ENCODE measurements at places on chromosomes 4 and X.

GRCh38 chrX:18252644-18253359, 32.1 kb upstream of the BEND2 start:
- DNase-seq = no peak

- DNase-seq = no peak
Measured at GRCh38 chr4:76960014-76960413, 10.5 kb downstream of the SEPTIN11 start.

- DNase-seq = no peak
Measured at GRCh38 chrX:114889481-114889880, 127.9 kb downstream of the IL13RA2 start.

DNA sequence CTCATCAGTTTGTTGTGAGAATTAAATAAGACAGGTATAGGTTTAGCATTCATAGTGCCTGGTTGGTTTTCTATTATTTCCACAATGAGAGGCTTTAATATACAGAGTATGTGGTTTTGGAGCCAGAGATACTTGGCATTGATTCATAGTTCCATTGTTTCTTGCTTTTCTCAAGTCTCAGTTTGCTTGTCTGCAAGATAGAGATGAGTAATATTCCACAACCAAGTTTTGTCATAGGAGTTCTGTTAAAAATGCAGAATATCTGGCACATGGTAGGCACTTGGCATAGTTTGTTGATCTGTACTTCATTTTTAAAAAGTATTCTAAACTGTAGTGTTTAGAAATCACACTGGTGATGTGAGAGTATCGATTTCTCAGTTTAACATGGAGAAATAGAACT, 37.5 kb upstream of the EDA2R start:
- DNase-seq = no peak

GRCh38 chr4:105555409-105555808, 3.0 kb downstream of the ARHGEF38 start:
- no peak for DNase-seq

DNA sequence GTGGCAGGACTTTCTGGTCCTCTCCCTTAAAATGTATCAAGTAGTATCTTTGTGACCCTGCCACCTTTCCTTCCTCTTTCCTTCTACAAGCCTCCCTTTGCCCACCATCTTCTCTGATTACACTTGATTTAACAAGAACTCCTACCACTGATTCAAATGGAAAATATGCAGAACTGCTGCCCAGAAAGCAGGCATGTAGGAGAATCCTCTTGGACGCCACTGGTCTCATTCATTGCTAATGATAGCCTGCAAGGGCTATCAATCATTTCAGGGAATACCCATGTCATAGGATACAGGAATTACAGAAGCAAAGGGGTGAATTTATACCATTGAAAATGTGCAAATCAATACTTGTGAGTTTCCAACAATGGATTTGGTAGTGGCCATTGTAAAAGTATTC, 294.6 kb upstream of the NRK start:
- no peak for DNase-seq

DNA sequence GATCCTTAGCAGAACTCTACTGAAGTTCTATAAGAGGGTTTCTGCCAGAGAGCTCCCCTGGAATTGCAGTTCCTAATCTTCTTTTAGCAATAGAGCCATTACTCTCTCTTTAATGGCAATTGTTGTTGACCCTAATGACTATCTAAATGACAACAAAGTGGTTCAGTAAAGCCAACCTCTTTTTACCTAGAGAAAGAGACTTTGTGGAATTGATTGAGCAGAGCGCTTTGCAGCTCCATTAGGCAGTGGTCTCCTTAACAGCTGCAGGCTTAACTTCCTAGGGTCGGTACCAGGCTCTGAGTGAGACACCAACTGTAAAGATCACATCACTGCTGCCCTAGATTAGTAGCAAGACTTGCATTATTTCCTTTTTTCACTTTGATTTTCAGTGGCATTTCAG, 1472.9 kb upstream of the TENM3 start:
- DNase-seq = no peak

GRCh38 chr4:84596826-84597225, 13.9 kb downstream of the CDS1 start:
- DNase-seq = no peak

Data from activated T-helper 1 cell treated with Interleukin-2 at 50 U/mL for 16 hours (primary cell).